A673 (cell line): ENCODE measurements at places on chromosomes 12 and 14. TPM values are rescaled to one million over a fixed set of nuclear protein-coding genes. Genes with fewer than 3 reads are reported as not detected.

- H3K27ac ChIP-seq: no peak overlapping the region
- no peaks in the 10 kb centered on the region for H3K36me3 ChIP-seq
- peaks cover 18% of the 10 kb centered on the region for H3K4me1 ChIP-seq
- H3K4me3 ChIP-seq: no peak overlapping the region
- H3K27me3 ChIP-seq: no peaks in the 10 kb centered on the region
Observed at GRCh38 chr12:88575361-88575970, 4.8 kb downstream of the KITLG start.

DNA sequence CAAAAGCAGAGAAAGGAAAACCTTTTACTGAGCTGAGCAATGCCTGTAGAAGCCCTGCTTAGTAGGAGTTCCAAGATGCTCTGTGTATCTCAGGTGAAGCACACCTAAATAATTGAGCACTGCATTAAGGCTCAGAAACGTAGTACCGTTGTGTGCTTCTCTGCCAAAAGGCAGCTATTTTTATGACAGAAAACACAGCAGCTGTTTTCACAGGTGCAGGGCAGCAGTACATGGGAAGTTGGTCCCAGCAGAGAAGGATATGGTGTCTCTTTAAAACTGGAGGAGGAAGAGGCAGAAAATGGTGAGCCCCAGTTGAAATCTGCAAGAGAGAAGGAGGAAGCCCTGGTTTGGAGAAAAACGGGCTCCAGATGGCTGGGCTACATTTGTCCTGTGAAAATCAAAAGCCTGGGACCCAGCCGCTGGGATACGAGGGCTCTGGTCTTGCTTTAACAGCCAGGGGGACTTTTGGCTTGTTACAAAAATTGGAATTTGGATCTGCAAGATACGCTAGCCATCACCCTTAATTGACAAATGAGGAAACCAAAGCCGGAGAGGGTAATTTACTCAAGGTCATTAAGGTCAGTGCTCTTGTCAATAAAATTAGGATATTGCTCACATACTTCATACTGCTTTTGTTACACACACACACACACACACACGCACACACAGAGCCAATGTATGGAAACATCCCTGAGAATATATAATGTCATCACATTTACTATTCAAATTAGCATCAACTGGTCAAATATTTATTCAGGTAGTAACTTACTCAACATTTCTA lies 27.3 kb downstream of the SPRING1 start:
- no peaks in the 10 kb centered on the region for H3K27me3 ChIP-seq
- peaks cover 35% of the 10 kb centered on the region for H3K4me1 ChIP-seq
- H3K4me3 ChIP-seq: no peak overlapping the region
- H3K36me3 ChIP-seq: no peaks in the 10 kb centered on the region

Gene RIMBP2
- total RNA-seq: 0.95 and 1.0 TPM in 2 replicates

- no peak overlapping the region for H3K4me3 ChIP-seq
- H3K27me3 ChIP-seq: no peaks in the 10 kb centered on the region
- no peaks in the 10 kb centered on the region for H3K36me3 ChIP-seq
- H3K4me1 ChIP-seq: peaks cover 9% of the 10 kb centered on the region
- no peak for DNase-seq
- no peak overlapping the region for H3K27ac ChIP-seq
Observed at GRCh38 chr12:54146506-54147145, 42.2 kb downstream of the SMUG1 start.

DNA sequence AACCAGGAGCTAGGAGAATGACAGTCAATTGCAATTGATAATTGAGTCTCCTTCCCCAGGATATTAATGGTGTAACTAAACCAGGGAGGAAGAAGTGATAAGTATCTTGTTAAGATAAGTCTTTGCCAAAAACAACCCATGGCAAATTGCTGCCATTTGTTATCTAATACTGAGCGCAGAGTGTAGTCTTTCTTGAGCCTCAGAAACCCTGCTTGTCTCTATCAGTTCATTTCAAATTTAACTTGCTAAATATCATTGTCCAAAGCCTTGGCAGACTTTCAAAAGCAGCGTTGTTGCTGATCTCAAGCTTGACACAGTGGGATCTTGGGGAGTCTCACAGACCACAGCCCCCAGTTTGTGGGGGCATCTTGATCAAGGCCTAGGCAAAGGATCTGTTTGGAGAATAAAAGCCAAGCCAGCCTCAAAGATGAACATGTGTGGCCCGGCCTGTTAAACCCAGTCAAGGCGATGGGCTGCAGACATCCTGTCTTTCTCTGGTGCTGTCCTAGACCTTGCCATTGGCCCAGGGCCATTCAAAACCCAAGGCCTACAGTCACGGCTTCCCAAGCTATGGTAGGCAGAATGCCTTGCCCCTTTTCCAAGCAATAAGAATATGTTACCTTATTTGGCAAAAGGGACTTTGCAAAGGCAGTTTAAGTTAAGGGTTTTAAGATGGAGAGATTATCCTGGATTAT lies 164.2 kb downstream of the CHST11 start:
- H3K27me3 ChIP-seq: no peaks in the 10 kb centered on the region
- H3K4me3 ChIP-seq: no peak overlapping the region
- H3K27ac ChIP-seq: no peak overlapping the region

DNA sequence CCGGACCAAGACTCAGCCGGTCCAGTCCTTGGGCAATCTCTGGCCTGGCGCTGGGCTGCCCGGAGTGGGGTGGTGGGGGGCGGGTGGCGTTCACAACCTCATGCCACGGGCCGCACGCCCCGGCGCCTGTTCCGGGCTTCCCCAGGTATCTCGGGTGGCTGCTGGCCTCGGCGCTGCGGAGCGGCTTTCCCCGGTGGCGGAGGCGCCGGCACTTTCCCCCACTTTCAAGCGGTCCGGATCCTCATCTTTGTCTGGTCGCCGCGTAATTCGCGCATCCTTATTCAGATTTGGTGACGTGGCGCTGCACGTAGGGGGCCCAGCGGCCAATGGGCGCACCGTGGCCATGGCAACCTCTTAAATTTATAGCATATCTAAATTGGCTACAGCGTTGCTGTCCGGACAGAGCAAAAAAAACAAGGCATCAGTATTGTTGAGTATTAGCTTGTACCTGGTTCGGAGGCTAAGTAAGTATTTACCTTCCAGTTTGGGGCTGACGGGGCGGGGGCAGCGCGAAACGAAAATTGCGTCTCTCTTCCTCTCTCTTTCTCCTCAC lies at the start of gene LHX5:
Gene LHX5 (minus strand): TSS at position 253 of the 553 bp plus-strand sequence. CDS start 373 bp downstream, outside the sequence.
- no peak for DNase-seq
- H3K27ac ChIP-seq: no peak within 1 kb of the TSS
- H3K4me3 ChIP-seq: no peak within 1 kb of the TSS
- H3K36me3 ChIP-seq: no peaks in the 10 kb centered on the region
- no peaks in the 10 kb centered on the region for H3K4me1 ChIP-seq

Gene OR4K14
- total RNA-seq: not detected in 2 replicates

Gene CELA1
- not detected in 2 replicates for total RNA-seq

DNA sequence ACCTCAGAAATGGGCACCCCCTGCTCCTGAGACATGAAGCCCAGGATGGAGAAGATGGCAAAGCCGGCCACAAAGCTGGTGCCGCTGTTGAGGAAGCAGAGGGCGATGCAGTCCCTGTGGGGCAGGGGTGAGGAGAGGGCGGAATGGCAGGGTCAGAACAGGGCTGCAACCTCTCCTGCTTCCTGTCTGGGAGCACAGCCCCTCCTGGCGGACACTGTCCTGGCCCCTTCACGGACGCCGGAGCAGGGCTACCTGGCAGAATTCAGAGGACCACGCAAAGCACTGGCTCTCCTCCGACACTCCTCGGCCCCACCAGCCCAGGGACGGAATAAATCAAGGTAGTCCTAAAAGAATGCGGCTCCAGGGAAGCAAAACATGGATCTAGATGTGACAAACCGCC lies 12.4 kb upstream of the SLC6A12 start:
- no peak for DNase-seq
- no peaks in the 10 kb centered on the region for H3K4me1 ChIP-seq
- H3K4me3 ChIP-seq: no peak overlapping the region

DNA sequence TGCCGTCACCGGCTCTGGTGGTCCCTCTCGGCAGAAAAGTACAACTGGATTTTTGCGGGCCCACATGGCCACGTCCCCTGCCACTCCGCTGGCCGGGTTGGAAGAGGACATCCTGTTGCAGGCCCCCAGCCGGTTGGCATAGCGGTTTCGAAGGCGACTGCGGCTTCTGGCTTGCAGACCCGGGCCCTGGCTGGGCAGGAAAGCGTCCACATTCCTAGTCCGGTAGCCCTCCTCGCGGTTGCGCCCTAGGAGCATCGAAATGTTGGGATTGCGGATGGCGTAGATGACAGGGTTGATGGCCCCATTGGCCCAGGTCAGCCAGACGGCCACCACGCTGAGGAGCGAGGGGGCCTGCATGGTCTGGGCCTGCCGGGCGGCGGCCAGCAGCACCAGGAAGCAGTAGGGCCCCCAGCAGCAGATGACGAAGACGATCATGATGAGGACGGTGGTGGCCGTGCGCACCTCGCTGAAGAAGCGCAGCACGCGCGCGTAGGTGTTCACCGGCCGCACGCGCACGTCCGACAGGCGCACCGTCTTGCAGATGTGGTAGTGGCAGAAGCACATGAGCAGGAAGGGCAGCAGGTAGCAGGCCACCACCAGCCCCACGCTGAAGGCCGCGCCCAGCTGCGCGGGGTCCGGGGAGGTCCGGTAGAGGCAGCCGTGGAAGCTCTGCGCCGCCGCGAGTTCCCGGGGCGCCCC lies 1.2 kb downstream of the GPR135 start:
- H3K27ac ChIP-seq: peak overlapping the region; percentile 58
- H3K27me3 ChIP-seq: no peaks in the 10 kb centered on the region
- peaks cover 9% of the 10 kb centered on the region for H3K4me1 ChIP-seq
- H3K36me3 ChIP-seq: no peaks in the 10 kb centered on the region

Gene EIF2B1
- total RNA-seq: 62.0 and 68.3 TPM in 2 replicates

- H3K36me3 ChIP-seq: no peaks in the 10 kb centered on the region
- H3K27ac ChIP-seq: no peak overlapping the region
- no peak for DNase-seq
- H3K4me3 ChIP-seq: no peak overlapping the region
Observed at GRCh38 chr12:102521662-102522277, 41.4 kb upstream of the IGF1 start.

GRCh38 chr14:99850709-99851108 lies 57.5 kb downstream of the EML1 start:
- no peak overlapping the region for H3K27ac ChIP-seq
- H3K4me3 ChIP-seq: no peak overlapping the region
- H3K27me3 ChIP-seq: no peaks in the 10 kb centered on the region
- H3K4me1 ChIP-seq: no peaks in the 10 kb centered on the region
- no peaks in the 10 kb centered on the region for H3K36me3 ChIP-seq

DNA sequence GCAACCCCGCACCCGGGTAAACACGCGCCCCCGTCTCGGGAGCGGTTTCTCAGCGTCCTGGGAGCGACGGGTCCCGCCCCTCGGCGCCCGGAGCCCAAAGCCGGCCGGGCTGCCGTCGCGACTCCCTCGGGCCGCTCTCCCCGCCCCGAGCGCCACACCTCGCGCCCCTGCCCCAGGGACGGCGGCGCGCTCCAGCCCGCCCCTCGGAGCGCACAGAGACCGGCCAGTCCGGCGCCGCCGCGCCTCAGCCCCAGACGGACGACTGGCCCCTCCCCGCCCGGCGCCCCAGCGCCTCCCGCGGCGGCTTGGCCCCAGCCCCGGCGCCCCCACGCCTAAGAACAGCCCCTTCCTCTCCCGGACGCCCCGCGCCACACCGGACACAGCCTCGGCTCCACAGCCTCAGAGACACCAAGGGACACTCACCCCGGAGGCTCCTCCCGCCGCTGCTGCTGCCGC lies 411 bp downstream of the BTBD7 start:
- peak overlapping the region; percentile 90 for H3K4me3 ChIP-seq
- peak overlapping the region; percentile 95 for H3K27ac ChIP-seq
- H3K36me3 ChIP-seq: no peaks in the 10 kb centered on the region
- H3K4me1 ChIP-seq: peaks cover 7% of the 10 kb centered on the region
- no peaks in the 10 kb centered on the region for H3K27me3 ChIP-seq
- DNase-seq: peak; percentile 31

Gene NINJ2
- 0.42 TPM in 1 of 2 replicates, not detected in the other for total RNA-seq

DNA sequence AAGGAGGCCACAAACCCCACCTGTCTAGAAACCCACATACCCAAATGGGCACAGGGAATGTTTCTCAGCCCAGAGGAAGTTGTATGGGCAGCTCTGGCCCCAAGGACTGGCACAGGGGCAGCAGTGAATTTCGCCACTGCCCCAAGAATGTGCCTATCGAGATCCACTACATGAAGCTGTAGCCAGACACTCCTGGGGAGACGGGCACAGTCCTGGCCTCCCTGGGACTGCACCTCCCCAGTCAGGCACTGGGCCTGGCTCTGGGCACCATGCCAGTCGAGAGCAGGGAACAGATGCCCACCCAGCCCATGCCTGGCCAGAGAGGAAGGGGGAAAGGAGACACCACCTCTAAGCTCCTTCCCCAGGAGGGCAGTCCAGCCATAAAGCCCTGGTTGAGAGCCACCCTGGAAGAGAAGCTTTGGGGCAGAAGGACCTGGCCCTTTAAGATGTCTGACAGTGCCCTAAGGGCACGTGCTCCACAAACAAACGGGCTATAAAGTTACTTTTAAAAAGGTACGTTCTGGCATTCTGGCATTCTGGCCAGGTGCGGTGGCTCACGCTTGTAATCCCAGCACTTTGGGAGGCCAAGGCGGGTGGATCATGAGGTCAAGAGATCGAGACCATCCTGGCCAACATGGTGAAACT lies 8.4 kb downstream of the ADCY6 start:
- H3K4me3 ChIP-seq: no peak overlapping the region
- peak overlapping the region; percentile 16 for H3K27ac ChIP-seq
- DNase-seq: no peak
- peaks cover 10% of the 10 kb centered on the region for H3K4me1 ChIP-seq
- no peaks in the 10 kb centered on the region for H3K36me3 ChIP-seq

Gene TEX52
- total RNA-seq: 0.44 TPM in 1 of 2 replicates, not detected in the other

Gene LRP1-AS
- total RNA-seq: not detected in 2 replicates

GRCh38 chr12:99769396-99769980 lies 121.9 kb downstream of the GARIN6 start:
- peak; percentile 38 for DNase-seq
- no peaks in the 10 kb centered on the region for H3K36me3 ChIP-seq
- H3K4me3 ChIP-seq: no peak overlapping the region
- no peak overlapping the region for H3K27ac ChIP-seq
- H3K27me3 ChIP-seq: peaks cover 25% of the 10 kb centered on the region

Gene TROAP
- 121 and 124 TPM in 2 replicates for total RNA-seq

Gene BEGAIN
- 0.84 and 1.3 TPM in 2 replicates for total RNA-seq

Gene ETFBKMT
- total RNA-seq: 1.9 and 2.6 TPM in 2 replicates

Gene NKX2-8
- not detected in 2 replicates for total RNA-seq

Gene TRHDE
- total RNA-seq: 17.6 and 24.5 TPM in 2 replicates

- no peaks in the 10 kb centered on the region for H3K36me3 ChIP-seq
- H3K4me1 ChIP-seq: no peaks in the 10 kb centered on the region
- no peaks in the 10 kb centered on the region for H3K27me3 ChIP-seq
- no peak overlapping the region for H3K4me3 ChIP-seq
- H3K27ac ChIP-seq: no peak overlapping the region
Observed at GRCh38 chr12:108078428-108078827, 50.7 kb upstream of the WSCD2 start.

Gene APOF
- total RNA-seq: not detected in 2 replicates
